ENCODE measurements at places on chromosomes 3 and 15.

DNA sequence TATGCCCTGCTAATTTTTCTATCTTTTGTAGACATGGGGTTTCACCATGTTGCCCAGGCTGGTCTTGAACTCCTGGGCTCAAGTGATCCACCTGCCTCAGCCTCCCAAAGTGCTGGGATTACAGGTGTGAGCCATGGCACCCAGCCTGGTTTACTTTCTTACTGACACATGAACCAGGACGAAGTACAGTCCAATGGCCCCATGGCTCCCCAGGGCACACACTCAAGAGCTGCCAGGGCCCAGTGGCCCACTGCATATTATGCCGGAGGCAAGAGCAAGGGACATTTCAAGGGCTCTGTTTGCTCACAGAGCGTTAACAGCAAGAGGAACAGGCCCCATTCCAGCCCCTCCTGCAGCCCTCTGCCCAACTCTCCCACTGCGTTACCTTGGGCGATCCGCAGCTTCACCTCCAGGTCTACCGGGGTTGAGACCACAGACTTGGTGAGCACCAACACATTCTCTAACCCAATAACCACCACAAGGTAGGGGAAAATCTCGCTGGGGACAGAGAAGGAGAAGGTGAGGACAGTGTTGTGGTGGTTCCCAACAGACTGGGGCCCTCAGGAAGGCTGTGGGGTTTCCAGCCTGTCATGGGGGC, 42.8 kb downstream of the PTPN23 start:
- DNase-seq, result no peak

GRCh38 chr15:74742422-74742821, 6.2 kb upstream of the CYP1A2 start:
- DNase-seq, result no peak

DNA sequence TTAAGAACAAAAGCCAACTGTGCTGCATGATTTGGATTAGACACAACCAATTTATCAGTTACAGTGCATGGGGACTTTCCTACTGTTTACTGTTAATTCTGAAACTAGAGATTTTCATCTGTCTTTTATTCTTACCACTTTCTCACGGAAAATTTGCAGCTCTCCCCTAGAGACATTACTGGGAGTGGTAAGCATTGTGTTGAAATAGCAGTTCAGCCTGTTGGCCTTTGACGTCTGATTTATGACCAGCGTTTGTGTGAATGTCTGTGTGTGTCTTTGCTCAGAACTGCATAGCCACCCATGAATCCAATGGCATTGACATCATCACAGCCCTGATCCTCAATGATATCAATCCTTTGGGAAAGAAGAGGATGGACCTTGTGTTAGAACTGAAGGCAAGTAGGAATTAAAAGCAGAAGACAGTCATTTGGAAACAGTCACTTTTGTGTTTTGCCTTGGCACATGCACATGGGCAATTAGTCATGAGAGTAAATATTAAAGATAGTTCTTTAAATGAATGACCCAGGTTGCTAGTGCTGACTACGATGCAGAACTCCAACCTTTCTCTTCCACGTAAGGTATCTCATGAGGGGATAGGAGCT, 202.2 kb upstream of the BHLHE40 start:
- no peak for DNase-seq

DNA sequence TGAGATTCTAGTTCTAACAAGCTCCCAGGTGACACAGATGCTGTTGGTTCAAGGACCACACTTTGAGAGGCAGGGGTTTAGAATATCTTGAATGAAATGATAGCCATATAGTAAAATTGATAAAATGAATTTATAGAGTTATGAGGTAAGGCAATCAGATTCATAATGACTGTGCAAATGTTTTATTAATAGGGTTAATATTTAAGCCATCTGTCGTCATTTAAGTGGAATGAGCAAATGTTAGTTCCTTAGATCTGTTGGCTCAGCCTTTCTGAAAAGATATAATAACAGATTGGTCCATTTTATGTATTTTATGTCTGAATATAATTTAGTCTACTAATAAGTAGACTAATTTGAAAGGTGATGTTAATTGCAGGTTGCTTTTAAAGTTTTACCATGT, 12.9 kb downstream of the REC114 start:
- DNase-seq, result no peak

DNA sequence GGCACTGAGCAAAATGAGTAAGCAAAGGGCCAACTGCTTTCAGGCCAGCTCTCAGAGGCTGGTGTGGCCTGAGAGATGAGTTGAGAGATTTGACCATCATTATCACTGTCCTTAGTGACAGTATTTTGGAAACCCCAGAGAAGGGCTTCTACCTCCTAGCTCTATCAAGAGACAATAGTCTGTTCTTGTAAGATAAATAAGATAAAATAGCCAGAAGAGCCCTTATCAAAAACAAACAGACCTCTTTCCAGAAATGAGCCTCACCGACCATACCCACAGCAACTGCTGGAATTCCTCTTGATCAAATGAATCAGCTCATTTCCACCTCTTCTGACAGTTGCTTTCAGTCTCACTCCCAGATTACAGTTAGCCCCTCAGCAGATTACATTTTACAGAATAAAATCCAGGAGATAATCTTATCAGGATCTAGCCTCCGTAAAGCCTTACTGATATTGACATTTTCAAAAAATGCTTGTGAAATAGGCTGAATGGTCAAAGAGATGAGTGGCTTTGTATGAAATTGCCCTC, 4.5 kb downstream of the HDC start:
- DNase-seq, result no peak

DNA sequence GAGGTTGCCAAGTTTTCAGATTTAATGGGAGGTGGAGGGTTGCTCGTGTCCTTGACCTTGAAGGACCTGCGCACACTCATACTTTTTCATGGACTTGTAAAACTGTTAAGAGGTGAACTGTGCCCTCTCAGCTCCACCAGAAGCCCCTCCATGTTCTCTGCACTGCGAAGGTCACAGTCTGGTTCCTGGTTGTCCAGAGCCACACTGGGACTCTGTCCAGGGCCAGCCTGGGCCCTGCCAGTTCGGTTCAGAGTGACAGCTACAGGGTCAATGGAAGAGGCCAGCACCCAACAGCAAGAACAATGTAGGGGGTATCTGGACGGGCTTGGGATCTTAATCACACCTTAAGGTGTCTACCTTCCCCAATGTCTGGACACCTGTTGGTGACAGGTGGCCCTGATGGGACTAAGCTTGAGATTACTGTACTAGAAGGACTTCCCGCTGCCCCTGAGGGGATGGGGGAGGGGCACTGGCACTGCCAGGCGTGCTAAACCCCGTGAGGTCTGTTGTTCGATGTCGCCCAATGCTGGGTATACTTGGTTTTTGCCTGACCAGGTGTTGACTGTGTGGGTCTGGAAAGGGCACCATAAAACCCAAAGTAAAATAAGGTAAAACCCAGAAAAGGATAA, 34.7 kb downstream of the GRK7 start:
- no peak for DNase-seq

DNA sequence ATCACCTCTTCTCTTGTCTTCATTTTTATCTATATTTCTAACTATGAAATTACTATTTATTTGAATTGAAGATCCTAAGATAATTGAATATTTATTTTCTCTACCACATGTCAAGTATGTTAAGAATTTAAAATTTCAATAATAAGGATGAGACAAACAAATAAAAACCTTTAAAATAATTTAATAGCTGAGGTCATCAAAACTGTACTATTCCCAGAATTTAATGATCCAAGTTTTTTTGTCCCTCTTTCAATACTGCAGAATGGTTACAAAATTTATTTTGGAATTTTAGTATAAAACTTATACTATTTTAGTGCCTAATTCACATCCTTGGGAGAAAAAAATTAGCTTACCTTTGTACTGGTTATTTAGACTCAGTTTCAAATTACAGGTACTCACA, 774.9 kb downstream of the ROBO2 start:
- DNase-seq, result no peak

DNA sequence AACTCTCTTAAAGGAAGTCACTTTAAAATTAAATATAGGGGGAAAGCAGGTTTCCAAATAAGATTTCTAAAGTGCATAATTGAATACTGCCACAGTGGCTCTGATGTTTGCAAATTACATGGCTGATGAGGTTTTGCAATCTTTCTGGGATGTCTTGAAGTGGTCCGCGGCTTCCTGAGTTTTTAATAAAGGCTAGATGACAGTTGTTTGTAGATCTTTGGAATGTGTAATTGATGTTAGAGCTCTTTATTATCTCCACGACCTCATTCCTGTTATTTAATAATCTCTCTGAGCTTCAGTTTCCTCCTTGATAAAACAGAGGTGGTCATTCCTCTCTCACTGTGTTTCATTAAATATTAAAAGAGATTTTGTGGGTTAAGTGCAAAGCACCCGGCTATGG, 27.0 kb upstream of the CEMIP start:
- no peak for DNase-seq

DNA sequence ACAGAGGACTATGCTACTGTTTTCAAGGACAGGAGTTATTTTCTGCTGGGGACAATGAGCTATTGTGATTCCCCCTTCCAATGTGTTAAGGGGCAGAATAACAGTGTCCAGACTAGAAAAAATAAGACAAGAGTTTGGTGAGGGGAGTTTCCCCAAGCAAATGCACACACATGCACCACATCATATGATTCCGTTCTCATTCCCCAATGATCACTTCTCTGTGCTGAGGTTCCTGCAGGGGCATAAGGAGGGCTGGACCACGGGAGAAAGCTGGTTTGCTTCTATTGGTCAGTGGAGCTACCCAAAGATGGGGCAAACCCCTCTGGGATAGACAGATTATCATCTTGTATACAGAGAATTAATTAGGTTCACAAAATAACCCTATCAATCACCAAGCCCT, 80.6 kb downstream of the RBPMS2 start:
- DNase-seq, result no peak

DNA sequence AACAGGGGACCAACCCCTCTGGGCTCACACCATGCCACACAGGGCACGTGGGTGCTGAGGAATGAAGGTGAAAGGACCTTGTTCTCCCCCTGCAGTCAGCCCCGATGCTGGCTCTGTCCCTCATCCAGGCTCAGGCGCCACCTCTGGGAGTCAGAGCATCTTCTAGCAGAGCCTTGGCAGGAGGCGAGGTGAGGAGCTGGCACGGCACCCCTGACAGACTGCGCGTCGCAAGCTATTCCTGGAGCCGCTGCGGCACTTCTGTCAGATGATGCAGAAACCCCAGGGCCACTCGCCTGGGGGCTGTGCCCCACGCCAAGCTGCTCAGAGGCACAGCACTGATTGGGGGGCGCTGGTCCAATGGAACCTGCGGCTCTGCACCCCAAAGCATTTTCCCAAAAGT, 62.0 kb downstream of the MGLL start:
- DNase-seq, result no peak

- DNase-seq, result no peak
Observed at GRCh38 chr15:74869726-74870407, 3.3 kb downstream of the SCAMP2 start.

- DNase-seq, result no peak
Observed at GRCh38 chr3:127134466-127134865, 58.5 kb upstream of the PRR23E start.

DNA sequence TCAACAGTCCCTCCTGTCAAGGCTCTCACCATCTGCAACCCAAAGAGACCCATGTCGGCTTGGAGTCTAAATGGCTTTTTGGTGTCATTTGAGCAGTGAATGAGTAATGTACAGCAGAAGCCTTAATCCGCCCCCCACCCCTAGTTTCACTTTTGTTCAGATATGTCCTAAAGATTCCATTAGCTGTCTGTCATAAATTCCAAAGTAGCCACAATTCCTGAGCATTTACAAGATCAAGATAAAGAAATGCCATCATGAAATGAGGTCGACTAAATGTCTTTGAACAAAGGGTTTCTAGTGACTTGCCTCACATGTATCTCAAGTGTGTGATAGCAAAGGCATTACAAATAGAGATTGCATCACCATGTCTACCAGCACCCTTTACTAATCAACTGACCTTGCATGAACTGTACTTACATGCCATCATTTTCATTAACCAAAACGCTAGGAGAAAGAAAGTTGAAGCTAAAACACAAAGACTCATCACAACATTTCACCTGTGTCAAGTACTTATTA, 123.8 kb upstream of the PHLDB2 start:
- no peak for DNase-seq

DNA sequence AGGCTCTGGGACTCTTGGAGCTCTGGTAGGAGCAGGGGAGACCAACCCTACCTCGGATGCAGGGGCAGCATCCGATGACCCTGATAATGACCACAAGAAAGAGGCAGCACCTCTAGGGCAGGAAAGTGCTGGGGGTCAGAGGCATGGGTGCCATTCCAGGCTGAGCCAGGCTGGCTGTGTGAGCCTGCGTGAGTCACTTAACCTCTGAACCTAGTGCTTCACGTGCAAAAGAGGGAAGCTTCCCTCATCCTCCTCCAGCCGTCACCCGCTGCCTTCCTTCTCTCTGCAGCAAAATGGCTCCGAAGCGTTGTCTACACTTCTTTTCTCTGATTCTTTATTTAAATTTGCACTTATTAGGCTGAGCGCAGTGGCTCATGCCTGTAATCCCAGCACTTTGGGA, 35.5 kb downstream of the ZDHHC19 start:
- no peak for DNase-seq

GRCh38 chr15:97941572-97941971, 18.9 kb upstream of the ARRDC4 start:
- no peak for DNase-seq

DNA sequence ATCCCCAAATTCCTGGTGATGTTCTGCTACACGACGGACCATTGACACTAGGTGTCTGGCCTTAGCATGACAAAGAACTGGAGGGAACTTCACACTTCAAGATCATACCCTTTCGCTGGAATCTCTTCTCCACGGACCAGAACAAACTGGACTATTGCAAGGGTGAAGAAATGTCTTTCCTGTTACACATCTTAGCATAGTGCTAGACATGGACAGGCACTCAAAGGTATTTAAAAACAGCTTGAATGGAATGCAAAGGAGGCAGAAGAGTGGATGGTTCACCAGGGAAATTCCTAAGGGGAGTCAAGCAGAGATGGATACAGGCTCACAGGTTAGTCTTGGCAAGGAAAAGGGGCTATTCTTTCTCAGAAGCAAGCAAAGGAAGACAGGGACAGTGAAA, 33.5 kb upstream of the PDZRN3 start:
- no peak for DNase-seq

DNA sequence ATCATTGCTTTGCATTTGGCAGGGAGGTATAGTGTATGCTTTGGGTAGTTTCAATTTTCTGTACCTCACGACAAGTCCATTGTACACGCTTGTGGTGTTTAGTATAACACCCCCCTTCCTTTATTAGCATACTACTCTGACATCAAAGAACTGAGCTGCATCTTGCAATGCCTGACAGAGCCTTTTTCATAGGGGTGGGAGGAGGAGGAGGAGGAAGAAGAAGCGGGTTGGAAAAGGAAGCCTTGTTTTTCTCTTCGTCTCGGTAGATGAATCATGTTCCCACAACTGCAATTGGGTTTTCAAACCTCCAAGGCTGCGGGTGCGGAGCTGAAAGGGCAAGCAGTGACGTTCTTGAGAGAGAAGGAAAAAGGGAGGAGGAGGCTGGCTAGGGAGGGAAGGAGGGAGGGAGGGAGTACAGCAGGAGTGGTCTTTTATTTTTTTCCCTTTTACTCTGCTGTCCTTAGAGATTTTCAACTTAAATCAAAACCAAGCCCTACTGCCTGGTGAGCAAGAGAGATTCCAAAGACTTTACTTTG, 175.7 kb downstream of the KLHL25 start:
- DNase-seq, result peak; percentile 59

GRCh38 chr15:38671675-38672254, 107.2 kb upstream of the RASGRP1 start:
- peak; percentile 40 for DNase-seq
